ENCODE measurements at places on chromosomes 4 and X.

- DNase-seq: peak; percentile 72
These were observed 180.7 kb downstream of the GASK1B start for GRCh38 chr4:157992038-157992705.

- DNase-seq: no peak
These were observed at the start of gene ARAP2 for GRCh38 chr4:36244257-36245082. ARAP2 (minus strand) TSS chr4:36244514; CDS start chr4:36229486, 15,028 bp downstream.

- DNase-seq: no peak
These were observed 48.2 kb downstream of the STK26 start for GRCh38 chrX:132071254-132071653.

GRCh38 chr4:121784975-121785374 is 16.1 kb upstream of the EXOSC9 start:
- peak; percentile 98 for DNase-seq

- peak; percentile 9 for DNase-seq
These were observed 33.1 kb upstream of the ANXA10 start for GRCh38 chr4:168059251-168059650.

- DNase-seq: no peak
These were observed 184.8 kb downstream of the CRLF2 start for GRCh38 chrX:1027680-1028079.

DNA sequence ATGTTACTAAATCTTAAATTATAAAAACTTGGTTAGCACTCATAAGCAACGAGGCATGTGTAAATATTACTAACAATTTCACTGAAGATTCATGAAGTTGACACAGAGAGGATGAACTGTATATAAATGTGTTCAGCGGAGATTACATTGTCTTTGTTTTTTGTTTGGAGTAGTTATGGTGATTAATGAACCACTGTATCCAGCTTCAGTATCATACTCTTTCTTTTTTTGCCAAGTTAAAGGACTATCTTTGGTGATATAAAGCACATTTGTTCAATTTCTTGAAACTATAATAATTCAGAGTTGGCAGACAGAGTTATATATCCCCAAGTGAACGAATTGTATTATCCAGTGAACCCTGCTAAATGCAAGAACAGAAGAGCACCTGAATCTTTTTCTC is 497.6 kb downstream of the CCSER1 start:
- DNase-seq: no peak

DNA sequence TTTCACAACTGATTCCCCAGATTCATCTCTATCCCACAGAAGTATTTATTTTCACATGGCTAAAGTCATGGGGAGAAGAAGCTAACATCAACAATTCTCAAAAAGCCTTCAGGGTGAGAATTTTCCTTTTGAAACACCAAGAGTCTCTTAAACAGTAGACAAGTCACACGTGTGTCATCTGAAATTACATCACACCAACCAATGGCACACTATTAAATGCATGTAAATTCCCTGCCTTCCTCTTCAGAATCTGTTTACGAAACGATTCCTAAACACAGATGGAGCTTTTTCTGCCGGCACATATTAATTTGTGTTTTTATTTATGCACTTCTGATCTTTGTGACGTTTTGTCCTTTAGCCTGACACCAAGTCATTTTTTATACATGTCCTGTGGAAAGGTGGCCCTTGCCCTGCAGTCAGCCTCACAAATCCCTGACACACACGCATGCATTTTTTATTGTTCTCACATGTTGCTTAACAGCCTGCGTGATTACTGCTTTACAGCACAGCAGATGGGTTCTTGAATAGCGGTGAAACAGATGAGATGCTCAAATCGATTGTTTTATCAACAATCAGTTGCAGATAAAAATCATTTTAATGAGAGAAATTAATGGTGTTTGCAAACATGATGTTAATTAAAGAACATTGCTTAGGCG is 735.9 kb upstream of the TENM3 start:
- DNase-seq: peak; percentile 3

DNA sequence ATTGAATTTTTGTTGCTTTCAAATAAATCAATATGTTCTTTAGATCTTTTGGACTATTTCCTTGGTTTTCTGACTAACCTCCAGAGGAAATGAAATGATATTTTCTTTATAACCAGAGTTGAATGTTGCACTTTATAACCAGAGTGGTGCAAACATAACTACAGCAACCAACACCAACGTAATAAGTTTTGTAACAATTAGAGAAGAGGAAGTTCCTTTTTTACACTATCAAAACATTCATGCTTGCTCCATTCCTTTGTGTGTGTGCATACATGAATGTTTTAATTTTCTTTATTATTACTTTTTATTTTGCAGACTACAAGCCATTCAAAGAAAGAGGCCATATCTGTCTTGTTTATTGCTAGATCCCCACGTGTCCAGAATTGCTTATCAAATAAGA is 193.0 kb upstream of the PPP3CA start:
- no peak for DNase-seq

- no peak for DNase-seq
These were observed 76.8 kb downstream of the JAKMIP1 start for GRCh38 chr4:6123541-6123940.

GRCh38 chr4:53421791-53422190 is 44.4 kb downstream of the FIP1L1 start:
- DNase-seq: no peak

DNA sequence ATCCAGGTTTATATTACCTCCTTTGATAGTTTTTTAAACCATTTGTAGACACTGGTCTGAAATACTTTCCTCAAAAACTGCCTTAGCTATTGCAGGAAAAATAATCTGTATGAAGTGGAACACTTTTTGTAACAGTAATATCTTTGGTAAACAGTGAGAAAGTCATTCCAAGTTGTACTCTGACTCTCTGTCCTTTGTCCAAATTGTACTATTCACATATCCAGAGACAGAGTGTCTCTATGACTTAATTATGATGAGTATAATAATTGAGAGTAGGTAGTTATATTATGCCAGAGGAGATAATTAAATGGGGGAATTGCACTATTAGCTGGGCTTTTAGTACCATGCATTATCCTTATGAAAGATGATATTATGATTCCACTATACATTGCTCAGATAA is 112.6 kb upstream of the LCORL start:
- no peak for DNase-seq

- DNase-seq: peak; percentile 80
These were observed at the start of gene MANBA for GRCh38 chr4:102760645-102761295. MANBA (minus strand) TSS chr4:102760968; CDS start chr4:102760894, 74 bp downstream.

DNA sequence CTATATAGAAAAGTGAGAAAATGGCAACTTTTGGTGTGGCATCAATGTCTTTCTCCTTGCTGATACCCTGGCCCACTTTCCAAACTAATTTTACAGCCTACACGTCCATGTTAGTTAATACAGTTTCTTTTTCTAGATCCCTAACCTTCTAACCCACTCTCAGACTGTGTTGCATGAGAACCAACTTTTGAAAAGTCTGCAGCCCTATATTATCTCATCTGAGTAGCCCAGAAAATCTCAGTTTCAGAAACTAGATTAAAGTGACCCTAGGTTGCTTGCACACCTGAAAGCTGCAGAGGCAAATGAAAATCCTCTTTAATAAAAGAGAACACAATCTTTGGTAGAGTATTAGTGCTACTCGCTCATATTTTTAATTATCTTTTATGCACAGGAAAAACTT is 371.6 kb upstream of the EMCN start:
- no peak for DNase-seq

DNA sequence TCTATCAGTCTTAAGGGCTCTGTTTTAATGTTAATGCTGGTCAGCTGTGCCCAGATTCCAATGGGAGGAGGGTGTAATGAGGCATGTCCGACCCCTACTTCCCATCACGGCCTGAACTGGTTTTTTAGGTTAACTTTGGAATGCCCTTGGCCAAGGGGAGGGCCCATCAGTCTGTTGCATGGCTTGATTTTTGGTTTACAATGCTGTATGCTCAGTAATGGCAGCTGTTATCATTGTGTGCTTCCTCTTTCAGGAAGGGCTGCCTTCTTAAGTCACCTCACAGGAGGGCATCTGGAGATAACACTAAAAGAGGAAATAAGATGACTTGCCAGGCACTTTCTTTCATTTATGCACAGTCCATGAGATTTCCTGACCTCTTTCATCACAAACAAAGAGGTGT is 36.3 kb downstream of the ATXN3L start:
- DNase-seq: peak; percentile 6

GRCh38 chr4:139940600-139940999 is 213.4 kb downstream of the MAML3 start:
- peak; percentile 19 for DNase-seq

DNA sequence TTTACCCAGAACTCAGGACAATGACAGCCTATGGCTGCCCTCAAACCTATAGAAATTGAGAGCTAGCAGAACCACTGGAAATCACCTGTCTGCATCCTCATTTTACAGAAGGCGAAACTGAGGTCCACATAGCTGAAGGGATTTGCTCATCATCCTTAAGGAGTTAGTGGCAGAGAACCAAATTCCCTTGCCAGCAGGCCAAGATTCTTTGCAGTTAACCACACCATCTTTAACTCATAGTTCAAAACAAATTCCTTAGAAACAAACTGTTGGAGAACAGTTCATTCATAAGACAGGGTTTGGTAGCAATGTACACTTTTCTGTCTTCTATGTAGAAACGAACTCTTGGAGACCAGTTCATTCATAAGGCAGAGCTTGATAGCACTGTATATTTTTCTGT is 37.9 kb upstream of the RAP2C start:
- DNase-seq: peak; percentile 15

DNA sequence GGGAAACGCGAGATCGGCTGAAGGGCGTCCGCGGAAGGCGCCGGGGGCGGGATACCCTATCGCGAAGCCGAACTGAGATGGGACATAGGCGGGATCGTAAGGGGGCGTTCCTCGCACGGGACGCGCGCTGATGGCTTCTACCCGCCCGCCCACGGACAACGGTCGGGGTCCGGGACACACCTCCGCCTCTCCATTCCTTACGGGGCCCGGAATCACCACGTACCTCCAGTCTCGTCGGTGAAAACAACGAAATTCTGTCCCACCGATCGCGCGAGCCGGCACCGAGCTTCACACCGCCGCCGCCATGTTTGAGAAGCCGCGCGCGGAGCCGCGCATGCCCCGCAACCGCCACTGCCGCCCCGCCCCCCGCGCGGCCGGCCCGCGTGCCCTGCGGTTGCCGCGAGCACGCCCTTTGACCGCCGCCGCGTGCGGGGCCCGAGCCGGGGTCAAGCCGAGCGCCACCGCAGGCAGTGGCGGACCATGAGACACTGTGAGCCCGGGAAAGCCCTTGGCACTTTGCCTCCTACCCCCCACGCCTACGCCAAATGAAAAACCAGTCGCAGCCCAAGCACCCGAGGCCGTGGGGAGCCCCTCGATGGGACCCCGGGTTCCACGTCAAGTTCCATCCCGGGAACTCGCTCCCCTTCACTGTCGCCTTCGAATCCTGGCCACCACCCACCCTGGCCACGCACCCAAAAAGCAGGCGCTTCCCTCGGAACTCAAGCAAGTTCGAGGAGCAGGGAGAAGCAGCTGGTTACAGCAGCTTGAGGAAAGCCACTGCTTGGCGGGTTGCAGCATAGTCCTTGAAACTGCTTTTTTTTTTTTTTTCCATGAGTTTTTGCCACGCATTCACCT is at the start of gene SCML2:
SCML2 (minus strand) TSS at position 320 of the 855 bp plus-strand sequence. CDS start 20,617 bp downstream, outside the sequence.
- peak; percentile 32 for DNase-seq

GRCh38 chr4:13285336-13285735 is 198.8 kb downstream of the RAB28 start:
- DNase-seq: peak; percentile 63

- DNase-seq: peak; percentile 1
These were observed 482.3 kb downstream of the ANKRD50 start for GRCh38 chr4:124230268-124230667.

DNA sequence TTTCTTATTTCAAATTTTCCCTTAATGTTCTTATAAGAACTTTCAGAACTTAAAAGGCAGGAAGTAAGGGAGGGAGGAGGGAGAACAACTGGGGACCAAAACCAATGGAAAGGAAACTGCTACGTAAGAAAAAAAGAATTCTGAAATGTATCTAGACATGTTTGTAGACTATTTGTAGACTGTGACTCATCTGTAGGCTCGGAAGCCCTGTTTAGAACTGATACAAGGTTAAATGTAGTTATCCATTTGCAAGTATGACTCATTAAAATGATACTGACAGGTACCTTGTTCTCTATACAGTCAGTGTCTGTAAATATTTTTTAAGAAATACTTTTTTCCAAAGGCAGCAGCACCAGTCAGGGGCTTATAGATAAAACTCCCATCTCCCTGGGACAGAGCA is 202.0 kb downstream of the DHX15 start:
- no peak for DNase-seq

DNA sequence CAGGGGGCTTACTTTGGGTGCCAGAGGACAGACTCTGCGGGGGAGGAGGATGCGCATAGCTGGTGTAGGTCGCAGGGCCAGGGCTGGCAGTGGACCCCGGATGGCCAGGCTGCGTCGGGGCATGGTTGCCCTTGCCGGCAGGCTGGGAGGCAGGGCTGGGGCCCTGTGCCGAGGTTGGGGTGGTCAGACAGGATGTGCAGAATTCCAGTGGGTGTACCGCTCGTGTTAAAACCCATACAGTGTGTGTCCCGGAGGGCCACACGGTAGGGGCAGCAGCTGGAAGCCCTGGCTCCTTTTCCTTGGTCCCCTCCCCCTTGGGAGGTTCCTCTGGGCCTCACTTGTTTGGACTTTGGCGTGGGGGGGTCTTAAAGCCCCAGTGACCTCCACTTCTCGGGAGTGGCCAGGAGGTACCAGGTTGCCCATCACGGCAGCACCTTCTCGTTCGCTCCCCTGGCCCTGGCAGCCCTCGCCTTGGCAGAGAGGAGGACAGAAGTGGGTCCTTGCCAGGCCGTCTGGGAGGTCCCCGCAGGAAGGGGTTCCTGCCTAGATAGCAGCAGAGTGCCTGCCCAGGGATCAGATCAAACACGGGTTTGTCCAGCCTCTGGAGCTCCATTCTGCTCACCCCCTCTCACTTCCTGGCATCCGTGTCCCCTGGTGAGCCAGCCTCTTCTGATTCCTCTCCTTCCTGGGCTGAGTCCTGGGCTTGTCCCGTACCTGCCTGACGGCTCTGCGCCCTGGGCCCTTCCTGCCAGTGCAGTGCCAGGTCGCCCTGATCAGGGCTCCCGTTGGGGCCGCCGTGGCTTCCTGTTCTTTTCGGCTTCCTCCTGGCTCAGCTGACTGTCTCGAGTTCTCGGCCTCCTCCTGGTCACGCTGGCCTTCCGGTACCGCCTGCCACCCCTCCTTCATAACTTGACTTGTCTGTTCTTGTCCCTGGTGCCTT is 56.7 kb upstream of the HGFAC start:
- DNase-seq: no peak

DNA sequence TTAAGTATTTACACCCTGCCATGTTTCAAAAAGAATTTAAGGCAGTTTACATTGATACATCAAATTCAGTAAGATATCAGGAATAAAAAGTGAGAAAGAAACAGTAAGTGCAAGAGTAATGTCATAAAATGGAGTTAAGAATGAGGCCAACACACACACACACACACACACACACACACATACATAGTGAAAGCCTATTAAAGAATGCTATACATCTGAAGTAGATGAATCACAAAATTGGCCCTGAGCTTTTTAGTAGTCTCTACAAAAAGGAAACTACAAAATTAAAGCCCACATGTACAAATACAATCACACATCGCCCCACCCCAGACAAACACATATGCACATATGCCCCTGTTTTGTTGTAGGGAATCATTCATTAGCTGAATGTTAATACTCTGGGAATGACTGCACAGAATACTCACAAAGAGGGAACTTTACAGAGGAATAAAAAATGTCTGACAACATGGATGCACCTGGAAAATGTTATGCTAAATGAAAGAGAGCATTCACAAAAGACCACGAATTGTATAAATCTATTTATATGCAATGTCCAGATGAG is 428.8 kb downstream of the IL15 start:
- DNase-seq: peak; percentile 50
